ENCODE measurements at places on chromosomes 7 and 10.

DNA sequence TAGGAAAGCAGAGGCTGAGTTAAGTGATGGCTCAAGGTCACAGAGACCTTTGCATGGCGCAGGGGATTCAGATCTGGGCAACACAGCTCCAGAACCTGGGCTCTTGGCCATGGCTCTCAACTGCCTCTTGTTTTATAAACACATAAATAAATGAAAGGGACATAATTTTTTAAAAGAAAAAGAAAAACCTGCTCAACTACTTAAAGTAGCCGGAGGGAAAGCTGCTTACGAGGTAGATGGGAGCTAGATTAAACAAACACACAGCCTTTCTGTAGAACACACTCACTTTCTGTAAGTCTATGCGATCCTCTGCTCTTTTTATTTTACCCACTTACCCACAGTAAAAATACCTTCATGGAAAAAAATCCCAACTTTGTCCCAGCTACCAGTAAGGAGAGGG, 81.3 kb downstream of the PIP4K2A start:
- DNase-seq, result no peak

DNA sequence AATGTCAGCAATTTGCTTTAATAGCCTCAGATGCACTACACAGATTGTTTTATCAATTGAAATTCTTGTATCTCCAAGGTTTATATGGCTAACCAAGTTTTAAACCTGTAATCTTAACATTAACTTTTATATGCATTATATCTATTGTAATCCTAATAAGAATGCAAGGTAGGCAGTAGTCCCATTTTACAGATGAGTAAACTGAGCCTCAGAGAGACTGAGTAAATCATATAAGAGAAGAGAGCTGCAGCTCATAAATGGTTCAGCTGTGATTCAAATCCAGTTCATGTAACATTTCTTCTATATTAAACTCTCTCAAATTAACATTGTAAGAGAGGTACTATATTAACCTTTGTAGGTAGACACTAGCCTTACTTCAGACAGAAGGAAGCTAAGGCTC, 44.0 kb downstream of the MALSU1 start:
- DNase-seq, result no peak

GRCh38 chr7:12494687-12495024, 75.9 kb upstream of the SCIN start:
- DNase-seq, result no peak

GRCh38 chr7:15707570-15707969, 21.1 kb upstream of the MEOX2 start:
- no peak for DNase-seq

- no peak for DNase-seq
These were observed 1.8 kb downstream of the NPS start for GRCh38 chr10:127550861-127551260.

DNA sequence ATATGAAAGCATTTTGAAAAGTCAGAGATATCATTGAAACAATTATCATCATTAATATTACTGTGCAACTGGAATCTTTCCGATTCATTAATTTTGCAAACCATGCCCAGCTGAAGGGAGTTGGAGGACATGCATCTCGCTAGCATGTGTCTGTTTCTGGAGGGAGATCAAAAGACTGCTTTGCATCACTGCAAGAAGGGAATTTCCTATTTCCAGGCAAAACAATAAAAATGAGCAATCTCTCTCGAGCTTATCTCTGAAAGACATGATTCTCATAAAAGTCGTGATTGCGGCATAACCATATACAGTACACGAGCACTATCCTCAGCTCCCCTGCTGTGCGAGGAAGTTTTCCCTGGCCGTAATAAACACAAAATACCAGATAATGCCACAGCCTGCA, 607.6 kb upstream of the DPP6 start:
- DNase-seq, result no peak
